Fibroblast of skin of left biceps (primary cell): ENCODE measurements at places on chromosomes 7 and 10.

GRCh38 chr7:130732980-130733930, 752 bp downstream of the KLF14 start:
- DNase-seq: no peak

DNA sequence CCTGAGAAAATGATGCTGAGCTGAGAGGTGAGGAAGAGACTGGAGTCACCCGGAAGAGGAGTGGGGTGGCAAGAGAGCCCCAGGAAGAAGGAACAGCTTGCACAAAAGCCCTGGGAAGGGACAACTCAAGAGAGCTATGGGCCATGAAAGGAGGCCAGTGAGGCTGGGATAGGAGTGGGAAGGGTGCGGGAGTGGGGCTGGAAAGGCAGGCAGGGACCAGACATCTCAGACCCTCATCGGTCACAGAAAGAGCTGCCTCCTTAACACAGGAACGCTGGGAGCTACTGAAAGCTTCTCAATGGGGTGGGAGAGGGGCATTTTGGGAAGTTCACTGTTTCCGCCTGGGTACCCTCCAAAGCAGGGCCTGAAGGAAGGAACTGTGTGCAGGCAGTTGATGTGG, 122.0 kb upstream of the UNC5B start:
- no peak for DNase-seq

DNA sequence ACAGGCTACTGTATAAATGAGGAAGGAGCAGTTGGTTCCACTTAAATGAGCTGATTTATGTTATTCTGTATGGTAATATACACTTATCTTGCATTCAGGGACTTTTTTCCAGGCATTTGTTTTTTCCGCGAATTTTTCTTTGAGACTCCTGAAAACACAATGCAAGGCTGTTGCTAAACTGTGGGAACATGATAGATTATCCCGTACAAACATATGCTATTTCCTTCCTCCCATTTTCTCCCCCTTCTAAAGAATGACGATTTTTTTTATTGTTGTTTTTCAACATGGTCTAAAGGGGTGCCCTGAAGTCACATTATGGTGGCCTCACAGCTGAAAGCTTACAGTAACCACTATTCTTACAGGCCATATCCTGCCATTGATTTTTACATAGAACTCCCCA, 523.9 kb upstream of the NRP1 start:
- DNase-seq: no peak

DNA sequence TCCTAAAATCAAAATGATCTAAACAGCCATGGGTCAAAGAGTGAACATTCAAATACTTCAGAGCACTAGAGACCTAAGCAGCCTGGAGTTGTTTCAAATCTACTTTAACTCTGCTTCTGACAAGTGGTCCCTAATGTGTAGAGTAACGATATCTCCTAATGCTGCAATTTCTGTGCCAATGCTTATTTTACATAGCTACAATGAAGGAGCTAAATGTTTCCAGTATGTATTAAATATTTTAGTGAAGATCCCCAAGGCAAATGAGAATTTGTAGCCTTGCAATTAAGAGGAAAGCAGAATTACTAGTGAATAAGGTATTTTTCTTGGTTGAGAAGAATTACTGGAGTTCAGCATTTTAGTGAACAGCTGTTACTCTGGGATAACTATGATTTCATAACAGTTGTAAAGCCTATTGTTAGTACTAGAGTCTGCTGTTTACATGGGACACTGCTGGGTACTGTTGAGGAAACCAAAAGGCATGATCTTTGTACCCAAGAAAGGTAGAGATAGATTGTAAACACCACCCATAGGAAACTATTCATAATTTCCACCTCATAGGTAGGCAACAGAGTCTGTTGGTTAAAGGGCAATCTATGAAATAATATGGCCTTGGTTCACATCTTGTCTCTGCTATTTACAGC, 271.9 kb downstream of the PLXDC2 start:
- DNase-seq: no peak

GRCh38 chr7:80726666-80727065, 88.2 kb downstream of the CD36 start:
- DNase-seq: no peak

GRCh38 chr10:34723750-34724149, 91.3 kb downstream of the PARD3 start:
- no peak for DNase-seq

- no peak for DNase-seq
Observed at GRCh38 chr10:23094786-23095403, 484 bp upstream of the MSRB2 start.

- DNase-seq: no peak
Observed at GRCh38 chr7:696812-697551, 29.5 kb upstream of the DNAAF5 start.

DNA sequence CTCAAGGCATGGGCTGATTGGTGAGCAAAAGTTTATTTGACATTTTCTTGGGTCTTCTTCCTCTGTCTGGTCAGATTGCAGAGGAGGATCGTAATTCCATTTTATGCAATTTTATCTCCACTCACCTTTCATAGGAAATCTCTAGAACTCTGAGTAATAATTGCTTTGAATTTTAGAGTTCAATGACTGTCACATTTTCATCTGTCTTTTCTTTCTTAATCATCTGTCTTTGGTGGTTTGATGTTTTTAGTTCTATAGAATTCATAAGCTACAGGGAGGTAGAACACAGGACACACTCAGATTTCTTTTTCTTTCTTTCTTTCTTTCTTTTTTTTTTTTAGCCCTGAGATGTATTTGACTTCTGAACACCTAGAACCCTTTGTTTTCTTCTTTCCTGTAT, 11.6 kb downstream of the GATA3 start:
- no peak for DNase-seq

DNA sequence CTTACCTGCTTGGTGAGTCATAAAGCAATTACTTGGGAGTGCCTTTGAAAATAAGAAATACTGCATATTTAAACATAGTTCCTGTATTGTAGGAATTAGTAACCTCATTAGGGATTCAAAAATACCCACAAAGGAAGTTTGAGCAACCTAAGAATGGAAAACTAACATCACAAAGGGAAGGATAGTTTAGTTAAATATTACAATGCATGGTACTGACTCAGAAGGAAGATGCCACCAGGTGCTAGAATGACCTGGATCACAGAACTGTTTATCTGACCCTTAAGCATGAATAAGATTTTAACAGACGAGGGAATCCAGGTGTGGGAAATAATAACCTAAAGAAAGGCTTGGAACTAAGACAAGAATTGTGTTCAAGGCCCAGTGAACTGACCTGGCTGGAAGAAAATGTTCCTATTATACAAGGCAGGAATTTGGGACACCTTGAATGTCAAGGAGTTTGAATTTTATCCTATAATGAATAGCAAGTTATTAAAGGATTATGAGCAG, 106.4 kb downstream of the GSAP start:
- no peak for DNase-seq

GRCh38 chr10:110426294-110427181, 71.2 kb upstream of the DUSP5 start:
- peak; percentile 65 for DNase-seq

- DNase-seq: no peak
Observed at GRCh38 chr10:79393221-79393923, 46.1 kb downstream of the PPIF start.

DNA sequence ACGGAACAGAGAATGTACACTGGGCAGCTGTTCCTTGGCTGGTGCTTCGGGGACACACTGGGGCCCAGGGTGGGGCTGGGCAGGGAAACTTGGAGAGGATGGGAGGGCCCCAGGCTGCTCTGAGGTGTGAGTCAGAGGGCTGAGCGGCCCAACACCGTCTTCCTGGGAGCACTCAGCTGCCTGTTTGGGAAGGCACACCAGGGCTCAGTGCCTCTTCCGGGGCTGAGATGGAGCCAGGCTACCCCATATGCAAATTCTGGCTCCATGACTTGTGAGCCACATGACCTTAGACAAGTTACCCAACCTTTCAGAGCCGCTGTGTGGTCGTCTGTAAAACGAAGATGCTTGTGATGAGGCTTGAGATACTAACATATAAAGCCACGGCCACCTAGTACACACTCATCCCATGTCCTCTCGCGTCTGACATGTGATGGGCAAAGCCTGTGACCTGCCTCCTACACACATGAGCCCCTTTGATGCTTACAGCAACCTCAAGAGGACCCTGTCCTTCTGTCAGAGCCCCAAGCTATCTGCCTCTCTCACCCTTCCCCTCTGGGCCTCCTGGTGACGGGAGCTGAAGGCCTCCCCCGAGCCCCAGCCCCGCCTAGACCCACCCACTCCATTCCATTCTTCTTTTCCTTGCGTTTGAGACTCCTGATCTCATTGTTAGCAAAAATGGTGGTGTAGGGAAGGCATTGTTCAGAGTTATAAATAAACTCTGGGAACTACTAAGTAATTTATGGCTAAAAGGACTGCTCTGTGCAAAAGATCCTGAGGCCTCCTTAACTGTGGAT, 26.1 kb downstream of the KLRG2 start:
- DNase-seq: no peak

DNA sequence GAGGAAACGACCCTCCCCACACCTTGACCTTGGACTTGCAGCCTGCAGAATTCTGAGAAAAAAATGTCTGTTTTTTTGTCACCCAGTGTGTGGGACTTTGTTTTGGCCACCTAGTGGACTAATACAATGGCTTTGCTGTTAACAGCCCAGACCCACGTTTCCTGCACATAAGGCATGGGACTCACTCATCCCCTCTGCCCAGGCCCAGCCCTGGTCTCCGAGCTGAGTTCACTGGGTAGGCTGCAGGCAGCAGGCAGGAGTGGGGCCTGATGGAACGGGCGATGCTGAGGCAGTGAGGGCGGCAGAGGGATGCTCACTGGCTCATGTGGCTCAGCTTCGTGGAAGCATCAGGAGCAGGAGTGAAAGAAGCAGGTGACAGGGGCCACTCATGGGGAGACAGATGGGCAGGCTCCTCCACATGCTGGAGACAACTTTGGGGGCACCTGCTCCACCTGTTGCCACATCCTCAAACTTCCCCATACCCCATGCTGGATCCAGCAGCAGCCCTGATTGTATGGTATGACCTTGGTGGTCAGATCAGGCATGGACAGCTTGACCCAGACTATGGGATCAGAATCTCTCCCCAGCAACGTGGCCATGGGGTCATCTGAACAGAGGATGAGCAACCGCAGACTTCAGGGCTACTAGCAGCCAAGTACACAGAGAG, 65.8 kb upstream of the ANTXRL start:
- DNase-seq: no peak

GRCh38 chr7:120774481-120774880, 83.5 kb downstream of the TSPAN12 start:
- no peak for DNase-seq

DNA sequence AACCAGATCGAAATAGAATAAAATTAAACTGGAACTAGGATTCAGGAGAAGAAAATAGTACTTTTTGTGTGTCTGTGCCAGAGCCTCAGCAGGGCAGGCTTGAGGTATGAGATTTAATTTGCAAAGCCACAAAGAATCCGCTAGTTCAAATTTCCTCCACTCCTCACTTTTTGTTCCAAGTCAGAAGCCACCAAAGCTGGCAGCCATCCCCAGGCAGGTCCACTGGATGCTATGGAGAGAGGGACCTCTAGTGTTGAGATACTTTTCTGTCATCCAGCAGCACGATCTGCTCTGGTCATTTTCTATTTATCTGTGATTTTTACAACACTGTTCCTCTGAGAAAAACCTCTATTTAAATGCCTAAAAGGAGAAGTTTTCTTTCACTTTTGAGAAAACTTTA, 147.9 kb upstream of the FRMD4A start:
- peak; percentile 40 for DNase-seq

GRCh38 chr7:6251653-6252052, 20.8 kb downstream of the CYTH3 start:
- no peak for DNase-seq

GRCh38 chr10:105885495-105885894, 1244.4 kb downstream of the SORCS3 start:
- DNase-seq: no peak

DNA sequence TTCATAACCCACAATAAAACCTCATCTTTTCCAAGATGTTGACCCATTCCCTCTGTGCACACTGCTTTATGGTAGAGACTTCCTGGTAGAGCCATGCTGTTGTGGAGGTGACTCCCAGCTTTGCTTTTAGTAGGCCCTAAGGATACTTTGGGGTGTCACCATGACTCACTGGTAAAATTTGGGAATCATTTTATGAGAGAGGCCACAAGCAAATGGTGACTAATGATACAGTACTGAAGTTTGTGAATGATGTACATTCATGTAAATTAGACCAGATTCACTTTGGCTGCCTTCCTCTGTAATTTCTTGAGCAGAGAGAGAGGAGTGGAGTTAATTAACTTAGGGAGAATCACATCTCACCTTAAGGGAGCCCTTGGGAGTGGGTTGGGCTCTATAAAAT, 686.5 kb downstream of the LRMDA start:
- DNase-seq: peak; percentile 73

- DNase-seq: no peak
Observed at GRCh38 chr7:83153419-83153818, 9.3 kb downstream of the PCLO start.

DNA sequence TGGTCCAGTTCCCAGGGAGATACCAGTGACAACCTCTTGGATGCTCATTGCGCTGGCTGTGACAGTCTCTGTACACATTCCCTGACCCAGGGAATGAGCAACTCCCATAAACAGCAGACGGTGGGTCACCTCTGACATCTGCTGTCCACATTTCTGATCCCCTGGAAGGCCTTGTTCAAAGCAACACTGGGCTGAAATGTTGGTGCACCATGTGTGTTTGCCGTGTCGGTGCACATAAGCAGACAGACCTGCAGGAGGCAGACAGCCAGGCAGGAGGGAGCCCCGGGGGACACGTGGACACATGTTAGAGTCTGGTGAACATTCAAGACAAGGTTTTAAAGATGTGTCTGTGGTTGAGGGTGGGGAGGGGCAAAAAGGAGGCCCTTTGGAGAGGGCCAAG, 254.9 kb downstream of the PLXNA4 start:
- DNase-seq: no peak

GRCh38 chr10:73802276-73802991, 9.0 kb downstream of the NDST2 start:
- no peak for DNase-seq

DNA sequence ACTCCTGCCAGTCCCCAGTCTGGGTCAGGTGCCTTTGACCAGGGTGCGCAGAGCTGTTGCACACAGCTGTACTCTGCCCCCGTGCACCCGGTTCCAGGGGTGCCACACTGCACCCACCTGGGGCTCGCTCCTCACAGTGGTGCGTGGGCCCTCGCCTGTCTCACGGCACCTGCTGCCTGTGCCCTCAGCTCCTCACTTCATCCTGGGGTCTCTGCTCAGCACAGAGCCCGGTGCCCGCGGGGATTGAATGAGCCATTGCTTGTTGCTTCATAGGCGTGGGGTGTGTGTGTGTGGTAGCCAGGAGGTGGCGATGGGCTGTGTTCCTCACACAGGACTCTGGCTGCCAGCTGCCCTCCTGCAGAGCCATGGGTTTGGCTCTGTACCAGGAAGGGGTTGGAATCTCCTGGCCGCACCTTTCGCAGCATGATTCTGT, 18.5 kb downstream of the EIF3B start:
- no peak for DNase-seq
